ENCODE measurements at places on chromosomes 4 and X. TPM values are rescaled to one million over a fixed set of nuclear protein-coding genes. Genes with fewer than 3 reads are reported as not detected.

DNA sequence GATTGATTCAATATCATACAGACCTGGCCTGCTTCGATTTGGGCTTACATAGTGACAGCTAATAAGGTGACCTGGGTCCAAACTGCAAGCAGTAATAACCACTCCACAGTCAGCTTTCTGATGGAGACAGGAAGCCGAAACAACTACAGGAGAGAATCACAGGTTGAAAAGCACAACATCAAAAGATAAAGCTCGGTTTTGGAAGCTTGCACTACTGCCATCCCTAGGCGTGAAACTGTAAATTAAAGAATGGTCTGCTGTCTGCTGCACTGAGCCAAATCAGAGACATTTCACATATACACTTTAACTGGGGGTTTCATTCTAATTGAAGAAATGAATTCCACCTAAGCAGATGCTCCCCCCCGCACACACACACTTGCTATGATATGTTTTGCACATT, 116.3 kb downstream of the DHX15 start:
- no peak for DNase-seq
- no peaks in the 10 kb centered on the region for H3K36me3 ChIP-seq
- H3K4me1 ChIP-seq: peaks cover 15% of the 10 kb centered on the region
- no peak overlapping the region for H3K4me3 ChIP-seq
- H3K27ac ChIP-seq: no peak overlapping the region

SUPT20HL1 gene
- total RNA-seq: not detected

FANCB gene
- total RNA-seq: 17.4 TPM

DNA sequence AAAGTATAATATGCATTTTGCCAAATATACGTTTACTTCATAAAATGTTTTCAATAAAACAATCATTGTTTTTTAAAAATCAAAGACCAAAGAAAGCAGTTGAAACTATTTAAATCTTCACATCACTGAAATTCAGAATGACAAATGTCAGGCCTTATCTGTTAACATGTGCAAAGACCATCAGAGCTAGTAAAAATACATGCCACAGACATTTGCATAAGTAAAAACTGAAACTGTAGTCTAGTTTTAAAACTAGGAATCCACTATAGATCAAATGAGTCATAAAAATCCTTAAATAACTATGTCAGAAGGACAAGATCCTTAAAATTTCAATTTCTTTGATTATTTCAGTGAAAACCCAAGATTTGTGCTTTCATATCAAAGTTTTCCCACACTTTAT, 24.8 kb downstream of the KLHL15 start:
- H3K4me1 ChIP-seq: no peaks in the 10 kb centered on the region
- no peak overlapping the region for H3K4me3 ChIP-seq
- H3K36me3 ChIP-seq: peaks cover 3% of the 10 kb centered on the region
- H3K27me3 ChIP-seq: no peaks in the 10 kb centered on the region

GRCh38 chrX:19543951-19544381, 28.7 kb upstream of the MAP3K15 start:
- no peak overlapping the region for H3K27ac ChIP-seq
- no peaks in the 10 kb centered on the region for H3K4me1 ChIP-seq
- no peak overlapping the region for H3K4me3 ChIP-seq

RTL5 gene
- total RNA-seq: 8.4 TPM

- DNase-seq: no peak
- H3K4me1 ChIP-seq: no peaks in the 10 kb centered on the region
- H3K4me3 ChIP-seq: no peak overlapping the region
- no peak overlapping the region for H3K27ac ChIP-seq
- peaks cover 18% of the 10 kb centered on the region for H3K27me3 ChIP-seq
Observed at GRCh38 chr4:176413171-176413570, 93.4 kb downstream of the SPCS3 start.

DNA sequence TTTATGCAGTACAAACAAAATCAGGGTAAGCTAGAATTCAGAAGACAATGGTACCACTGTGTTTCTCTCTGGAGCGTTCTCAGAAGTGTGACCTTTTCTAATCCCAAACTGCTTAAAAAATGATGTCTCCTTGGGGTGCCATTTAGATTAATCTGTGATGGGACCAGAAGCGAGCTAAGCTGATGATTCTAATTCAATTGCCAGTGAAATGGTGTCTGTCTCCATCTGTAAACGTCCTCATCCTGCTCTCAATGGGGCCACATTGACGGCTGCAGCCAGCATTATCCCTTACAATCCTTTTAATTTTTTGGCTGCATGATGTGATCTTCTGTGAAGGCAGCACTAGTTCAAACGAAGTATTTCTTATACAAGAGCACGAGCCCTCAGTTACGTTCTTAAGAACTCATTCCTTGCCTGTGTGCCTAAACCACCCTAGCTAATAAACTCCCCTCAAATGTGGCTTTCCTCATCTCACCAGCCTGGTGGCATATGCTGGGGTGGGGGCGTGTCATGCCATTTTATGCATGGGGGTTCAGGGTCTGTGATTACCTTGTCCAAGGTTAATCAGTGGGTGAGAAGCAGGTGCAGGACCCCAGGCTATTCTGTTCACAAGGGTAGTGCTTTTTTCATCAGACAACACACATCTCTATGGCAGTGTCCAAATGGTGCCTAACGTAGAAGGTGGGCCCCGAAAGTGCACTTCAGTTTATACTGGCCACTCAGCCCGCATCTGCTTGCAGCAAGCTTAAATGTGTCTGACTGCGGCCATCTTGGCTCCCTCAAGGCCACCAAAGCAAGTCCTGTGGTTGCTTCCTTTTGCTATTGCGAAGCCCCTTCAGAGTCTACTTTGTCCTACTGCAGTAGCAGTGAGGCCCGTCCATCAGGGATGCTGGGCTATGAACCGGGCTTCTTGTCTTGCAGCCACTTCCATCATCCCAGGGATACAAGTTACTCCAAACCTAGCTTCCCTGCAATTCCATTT, 45.7 kb upstream of the SLC2A9 start:
- H3K36me3 ChIP-seq: no peaks in the 10 kb centered on the region
- H3K27me3 ChIP-seq: no peaks in the 10 kb centered on the region
- H3K4me3 ChIP-seq: no peak overlapping the region
- H3K4me1 ChIP-seq: no peaks in the 10 kb centered on the region

GABRG1 gene
- not detected for total RNA-seq

RBM41 gene
- 19.0 TPM for total RNA-seq

GRCh38 chrX:77561372-77561771, 114.2 kb downstream of the FGF16 start:
- no peak overlapping the region for H3K4me3 ChIP-seq
- no peak for DNase-seq
- H3K4me1 ChIP-seq: no peaks in the 10 kb centered on the region
- H3K36me3 ChIP-seq: peaks cover 8% of the 10 kb centered on the region

AGA gene
- 24.5 TPM for total RNA-seq

DNA sequence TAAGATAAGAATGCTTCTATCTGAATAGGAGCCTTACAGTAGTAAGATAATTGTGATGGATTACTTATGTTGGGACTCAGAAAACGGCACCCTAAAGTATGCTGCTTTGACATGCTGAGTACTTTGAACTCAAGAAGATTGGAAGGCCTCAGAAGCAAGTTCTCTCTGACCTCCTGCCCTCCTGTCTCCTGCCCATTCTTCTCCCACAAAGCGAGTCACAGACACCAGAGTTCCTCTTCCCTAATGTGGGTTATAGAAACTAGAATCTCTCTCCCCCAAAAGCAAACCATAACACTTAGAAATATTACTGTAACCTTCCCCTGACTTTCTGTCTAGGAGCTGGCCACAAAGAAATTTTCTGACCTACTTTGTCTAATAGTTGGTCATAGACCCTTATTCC, 76.5 kb downstream of the DDIT4L start:
- DNase-seq: no peak
- H3K27me3 ChIP-seq: no peaks in the 10 kb centered on the region
- H3K4me3 ChIP-seq: no peak overlapping the region
- peaks cover 27% of the 10 kb centered on the region for H3K4me1 ChIP-seq
- H3K27ac ChIP-seq: no peak overlapping the region
- H3K36me3 ChIP-seq: no peaks in the 10 kb centered on the region

DNA sequence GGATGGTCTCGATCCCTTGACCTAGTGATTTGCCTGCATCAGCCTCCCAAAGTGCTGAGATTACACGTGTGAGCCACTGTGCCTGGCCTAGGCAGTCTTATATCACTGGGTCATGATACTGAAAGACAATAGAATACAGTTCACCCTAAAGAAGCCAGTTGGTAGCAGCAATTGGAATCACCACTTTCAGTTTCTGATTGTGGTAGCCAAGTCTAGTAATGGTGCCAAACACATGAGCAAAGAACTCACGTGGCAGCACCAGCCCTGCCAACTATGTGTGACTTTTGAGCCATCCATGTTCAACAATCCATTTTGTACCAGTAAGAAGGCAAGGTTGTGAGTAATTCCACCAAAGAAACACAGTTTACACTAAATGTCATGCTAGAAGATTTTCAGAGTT, 548.4 kb downstream of the KLHL13 start:
- no peak overlapping the region for H3K27ac ChIP-seq
- H3K4me1 ChIP-seq: no peaks in the 10 kb centered on the region
- no peaks in the 10 kb centered on the region for H3K27me3 ChIP-seq
- H3K36me3 ChIP-seq: no peaks in the 10 kb centered on the region

TCEAL7 gene
- total RNA-seq: not detected

- no peak overlapping the region for H3K27ac ChIP-seq
- no peaks in the 10 kb centered on the region for H3K36me3 ChIP-seq
- H3K4me1 ChIP-seq: no peaks in the 10 kb centered on the region
- no peak overlapping the region for H3K4me3 ChIP-seq
Observed at GRCh38 chrX:98299785-98300184, 1416.1 kb downstream of the RPA4 start.

UGT2A1 gene
- not detected for total RNA-seq

DNA sequence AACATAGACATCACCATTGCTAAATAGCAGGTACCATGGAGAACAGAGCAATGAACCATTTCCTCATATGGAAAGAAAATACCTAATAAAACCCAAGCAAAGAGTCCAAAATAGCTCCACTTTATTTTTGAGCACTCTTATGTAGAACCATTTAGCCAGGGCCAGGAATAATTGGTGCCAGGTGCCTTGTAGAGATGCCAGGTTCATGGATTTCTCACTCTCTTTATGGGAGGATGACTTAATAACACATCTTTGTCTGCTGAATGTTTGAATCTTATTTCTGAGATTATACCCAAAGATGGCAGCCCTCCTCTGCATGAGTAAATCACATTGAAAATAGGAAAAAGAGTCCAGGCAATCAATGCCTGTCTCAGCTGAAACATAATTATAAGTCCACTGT, 212.3 kb upstream of the SFRP2 start:
- DNase-seq: no peak
- H3K36me3 ChIP-seq: no peaks in the 10 kb centered on the region
- H3K4me3 ChIP-seq: no peak overlapping the region

TEX13C gene
- not detected for total RNA-seq

DNA sequence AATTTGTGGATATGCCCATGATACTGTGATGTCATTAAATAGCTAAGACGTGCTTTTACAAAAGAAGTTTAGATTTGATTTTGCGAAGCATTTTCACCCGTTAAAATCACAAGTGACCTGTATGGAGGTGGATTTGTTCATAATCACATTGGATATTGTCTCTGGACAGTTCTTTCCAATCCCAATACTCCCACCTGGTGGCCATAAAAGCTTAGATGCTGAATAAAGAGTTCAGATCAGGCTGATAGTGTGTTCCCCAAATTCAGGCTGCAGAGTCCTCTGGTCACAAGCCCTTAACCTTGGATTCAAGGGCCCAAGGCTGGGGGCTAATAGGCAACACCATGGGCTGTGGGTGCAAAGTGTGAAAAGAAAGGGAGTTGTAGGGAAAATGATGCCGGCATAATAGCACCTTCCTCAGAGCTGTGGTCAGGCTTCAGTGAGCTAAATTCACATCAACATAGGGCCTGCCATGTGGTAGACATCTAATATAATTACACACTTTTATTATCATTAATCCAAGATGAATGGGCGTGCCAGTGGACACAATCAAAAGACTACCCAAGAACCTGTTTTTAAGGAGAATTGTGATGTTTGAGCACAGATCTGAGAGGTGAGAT, 28.1 kb downstream of the SMIM43 start:
- no peaks in the 10 kb centered on the region for H3K4me1 ChIP-seq
- H3K4me3 ChIP-seq: no peak overlapping the region
- peak; percentile 72 for DNase-seq

DNA sequence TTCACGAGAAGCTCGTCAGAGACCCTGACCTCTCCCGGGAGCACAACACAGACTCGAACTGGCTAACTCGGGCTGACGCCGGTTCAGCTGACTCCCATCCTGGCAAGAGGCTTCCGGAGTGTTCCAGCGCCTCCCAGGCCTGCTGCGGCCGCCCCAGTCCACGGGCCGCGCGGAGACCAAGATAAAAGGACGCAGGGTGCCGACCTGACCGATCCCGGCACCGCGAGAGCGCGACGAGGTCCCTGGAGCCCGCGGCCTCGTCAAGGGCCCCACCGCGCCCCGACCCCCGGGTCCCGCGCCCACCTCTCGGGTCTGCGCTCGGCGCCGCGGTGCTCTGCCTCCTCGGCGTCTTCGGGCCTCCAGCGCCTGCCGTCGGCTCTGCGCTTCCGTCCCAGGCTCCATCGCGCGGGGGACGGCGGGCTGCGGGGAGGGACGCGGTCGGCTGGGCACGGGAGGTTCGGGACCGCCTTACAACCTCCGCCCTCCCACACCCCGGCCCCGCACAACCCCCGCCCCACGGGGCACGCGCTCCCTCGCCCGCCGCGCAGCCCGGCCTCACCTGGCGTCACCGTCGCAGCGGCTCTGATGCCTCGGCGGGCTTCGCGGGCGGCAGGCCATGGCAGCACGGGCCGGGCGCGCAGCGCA, 426 bp downstream of the SLBP start:
- peaks cover 24% of the 10 kb centered on the region for H3K4me1 ChIP-seq
- peaks cover 26% of the 10 kb centered on the region for H3K36me3 ChIP-seq
- DNase-seq: peak; percentile 42
- no peaks in the 10 kb centered on the region for H3K27me3 ChIP-seq
- H3K27ac ChIP-seq: peak overlapping the region; percentile 100
- H3K4me3 ChIP-seq: peak overlapping the region; percentile 85

GRCh38 chr4:23888421-23889319, 1.2 kb downstream of the PPARGC1A start:
- H3K27ac ChIP-seq: no peak overlapping the region
- peak overlapping the region; percentile 0 for H3K4me3 ChIP-seq
- no peaks in the 10 kb centered on the region for H3K4me1 ChIP-seq
- no peak for DNase-seq

DNA sequence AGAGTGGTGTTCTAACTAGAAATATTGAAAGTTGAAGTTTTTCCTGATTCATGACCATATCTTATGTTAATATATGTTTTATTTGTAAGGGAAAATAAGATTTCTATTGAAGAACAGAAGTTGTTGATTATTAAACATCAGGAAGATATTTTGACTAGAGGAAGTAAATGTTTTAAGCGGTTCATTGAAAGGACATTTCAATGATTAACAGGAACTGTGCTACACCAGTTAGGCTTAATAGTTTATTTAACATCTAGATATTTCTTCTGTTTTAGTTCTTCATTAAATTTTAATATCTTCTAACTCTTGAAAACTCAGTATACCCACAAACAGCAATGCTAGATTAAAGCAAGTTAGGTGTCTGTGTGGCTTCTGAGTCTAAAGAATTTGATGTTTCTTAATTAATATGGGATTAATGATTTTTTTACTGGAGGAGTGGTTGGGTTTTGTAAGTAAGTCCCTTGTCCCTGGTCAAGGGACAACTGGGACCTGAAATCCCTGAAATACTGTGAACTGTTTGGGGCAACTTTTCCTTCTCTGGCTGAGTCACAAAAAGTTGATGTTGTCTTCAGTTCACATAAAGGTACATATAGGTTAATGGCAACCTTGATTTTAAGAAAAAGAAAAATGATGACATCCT, 42.9 kb upstream of the CYP4V2 start:
- no peak overlapping the region for H3K4me3 ChIP-seq
- H3K36me3 ChIP-seq: no peaks in the 10 kb centered on the region
- no peak overlapping the region for H3K27ac ChIP-seq

GRCh38 chrX:105475801-105476200, 255.3 kb upstream of the TEX13A start:
- H3K36me3 ChIP-seq: no peaks in the 10 kb centered on the region
- H3K4me3 ChIP-seq: no peak overlapping the region
- no peak for DNase-seq
- no peaks in the 10 kb centered on the region for H3K4me1 ChIP-seq
- H3K27me3 ChIP-seq: no peaks in the 10 kb centered on the region
